T-cell (primary cell): ENCODE measurements at places on chromosomes 11 and 22.

GRCh38 chr11:13009921-13010748 lies 1.0 kb downstream of the RASSF10 start:
- no peak for DNase-seq
- no peak overlapping the region for H3K27ac ChIP-seq
- H3K4me3 ChIP-seq, result no peak overlapping the region
- H3K27me3 ChIP-seq, result peaks cover 33% of the 10 kb centered on the region
- peaks cover 3% of the 10 kb centered on the region for H3K4me1 ChIP-seq

- H3K36me3 ChIP-seq, result no peaks in the 10 kb centered on the region
- H3K4me3 ChIP-seq, result no peak overlapping the region
- no peak for DNase-seq
- H3K27me3 ChIP-seq, result no peaks in the 10 kb centered on the region
- H3K4me1 ChIP-seq, result peaks cover 40% of the 10 kb centered on the region
- no peak overlapping the region for H3K27ac ChIP-seq
Measured at GRCh38 chr22:46754110-46754799, 8.2 kb upstream of the TBC1D22A start.

- no peaks in the 10 kb centered on the region for H3K4me1 ChIP-seq
- no peaks in the 10 kb centered on the region for H3K27me3 ChIP-seq
- H3K36me3 ChIP-seq, result no peaks in the 10 kb centered on the region
- no peak overlapping the region for H3K27ac ChIP-seq
- DNase-seq, result no peak
Measured at GRCh38 chr11:33861941-33862589, 29.8 kb downstream of the LMO2 start.

GRCh38 chr11:65988791-65989592 lies 13.0 kb downstream of the EIF1AD start:
- H3K4me1 ChIP-seq, result no peaks in the 10 kb centered on the region
- H3K27ac ChIP-seq, result peak overlapping the region; percentile 44
- H3K36me3 ChIP-seq, result no peaks in the 10 kb centered on the region
- H3K4me3 ChIP-seq, result no peak overlapping the region

GRCh38 chr11:16178273-16178672 lies 178.1 kb downstream of the SOX6 start:
- no peaks in the 10 kb centered on the region for H3K36me3 ChIP-seq
- no peaks in the 10 kb centered on the region for H3K27me3 ChIP-seq
- no peak for DNase-seq
- no peaks in the 10 kb centered on the region for H3K4me1 ChIP-seq
- H3K4me3 ChIP-seq, result no peak overlapping the region
- no peak overlapping the region for H3K27ac ChIP-seq

DNA sequence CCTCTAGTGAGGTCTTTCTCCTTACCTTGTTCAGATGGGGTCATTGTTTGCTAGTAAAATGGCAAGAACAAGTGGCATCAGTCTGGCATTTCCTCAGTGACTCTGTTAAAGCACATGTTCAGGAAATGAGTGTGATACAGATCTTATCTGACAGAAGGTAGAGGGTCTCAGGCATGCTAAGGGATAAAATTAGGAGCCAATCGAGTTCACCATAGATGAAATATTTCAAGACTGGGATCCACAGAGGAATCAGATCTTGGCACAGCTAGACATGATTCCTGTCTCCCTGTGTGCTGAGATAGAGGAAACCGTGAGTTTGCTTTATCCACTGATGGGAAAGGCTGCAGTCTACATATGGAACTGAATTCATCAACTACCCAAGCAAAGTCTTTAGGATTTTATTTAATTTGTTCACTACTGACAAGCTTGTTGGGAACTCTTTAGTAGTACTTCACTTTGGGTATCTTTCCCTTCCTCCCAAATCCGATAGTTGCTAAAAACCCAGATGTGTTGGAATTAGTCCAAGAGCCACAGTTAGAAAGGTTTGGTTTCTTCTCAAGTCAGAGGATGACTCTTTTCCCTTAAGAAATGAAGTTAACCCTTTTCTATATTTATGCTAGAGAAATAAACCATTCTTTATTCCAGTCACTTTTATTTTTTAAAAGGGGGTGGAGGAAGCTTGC lies 18.4 kb downstream of the FAM118B start:
- no peak overlapping the region for H3K27ac ChIP-seq
- no peaks in the 10 kb centered on the region for H3K4me1 ChIP-seq
- no peaks in the 10 kb centered on the region for H3K27me3 ChIP-seq
- no peaks in the 10 kb centered on the region for H3K36me3 ChIP-seq
- H3K4me3 ChIP-seq, result no peak overlapping the region
- DNase-seq, result no peak
